ENCODE measurements at places on chromosomes 2 and 18.

DNA sequence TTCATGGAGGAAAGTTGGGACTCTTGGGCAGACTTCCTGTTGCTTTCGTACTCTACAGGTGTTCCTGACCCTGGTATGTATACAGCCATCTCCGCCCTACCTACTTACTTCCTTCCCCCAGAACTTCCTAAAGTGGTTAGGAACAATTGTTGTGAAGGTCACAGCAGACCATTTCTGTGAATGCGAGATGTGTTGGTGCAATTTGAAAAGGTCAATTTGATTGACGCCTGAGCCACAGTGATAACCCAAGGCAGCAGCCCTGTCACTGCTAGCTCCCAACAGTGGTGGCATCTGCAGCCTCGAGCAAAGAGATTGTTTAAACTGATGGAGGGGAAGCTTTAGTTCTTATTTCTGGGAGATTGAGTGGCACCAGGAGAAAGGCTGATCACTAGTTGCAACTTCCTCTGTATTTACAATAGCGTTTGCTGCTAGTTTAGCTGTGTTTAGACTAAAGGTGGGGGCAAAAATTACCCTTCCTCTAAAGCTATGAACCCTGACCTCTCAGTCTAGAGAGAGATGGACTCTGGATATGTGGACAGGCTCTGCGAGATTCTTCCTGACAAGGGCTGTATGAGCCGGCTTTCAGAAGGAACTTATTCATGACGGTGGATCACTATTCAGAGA lies 78.3 kb upstream of the MAP4K3 start:
- no peak for DNase-seq

DNA sequence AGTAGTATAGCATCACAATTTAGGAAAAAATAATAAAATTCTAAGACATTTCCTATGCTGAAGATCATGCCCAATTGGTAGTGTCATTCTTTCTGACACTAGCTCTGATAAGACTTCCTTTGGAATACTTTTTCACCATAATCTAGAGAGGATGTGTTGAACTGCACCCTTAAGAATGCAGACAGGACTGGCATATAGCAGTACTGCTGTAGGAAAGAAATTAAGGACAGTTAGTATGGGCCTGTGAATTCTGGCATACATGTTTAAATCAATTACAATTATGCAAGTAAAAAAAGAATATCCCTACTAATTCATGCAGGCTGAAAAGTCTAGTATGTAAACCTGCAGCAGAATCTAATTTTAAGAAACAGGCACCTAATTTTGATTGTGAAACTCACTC lies 15.4 kb downstream of the SF3B1 start:
- no peak for DNase-seq

GRCh38 chr2:132780651-132781050 lies 110.6 kb upstream of the LYPD1 start:
- DNase-seq: no peak

DNA sequence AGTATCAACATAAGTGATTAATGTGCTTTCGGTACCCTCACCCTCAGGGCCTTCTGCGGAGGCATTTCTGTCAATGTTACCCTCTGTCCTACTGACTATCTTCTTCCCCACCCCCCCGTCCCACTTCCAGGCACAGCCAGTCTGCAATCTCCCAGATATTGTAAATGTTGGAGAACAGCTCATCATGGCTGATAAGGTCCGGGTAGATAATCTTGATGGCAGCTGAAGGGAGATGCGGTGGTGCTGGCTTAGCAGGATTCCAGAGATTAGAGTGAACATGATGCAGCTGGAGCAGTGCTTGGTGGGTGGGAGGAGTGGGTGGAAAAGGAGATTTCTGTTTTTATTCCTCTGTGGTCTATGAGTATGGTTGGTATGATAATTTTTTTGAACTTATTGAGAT lies 15.5 kb downstream of the GTF2A1L start:
- DNase-seq: no peak

GRCh38 chr2:230972046-230972445 lies 23.9 kb upstream of the SPATA3 start:
- DNase-seq: no peak

DNA sequence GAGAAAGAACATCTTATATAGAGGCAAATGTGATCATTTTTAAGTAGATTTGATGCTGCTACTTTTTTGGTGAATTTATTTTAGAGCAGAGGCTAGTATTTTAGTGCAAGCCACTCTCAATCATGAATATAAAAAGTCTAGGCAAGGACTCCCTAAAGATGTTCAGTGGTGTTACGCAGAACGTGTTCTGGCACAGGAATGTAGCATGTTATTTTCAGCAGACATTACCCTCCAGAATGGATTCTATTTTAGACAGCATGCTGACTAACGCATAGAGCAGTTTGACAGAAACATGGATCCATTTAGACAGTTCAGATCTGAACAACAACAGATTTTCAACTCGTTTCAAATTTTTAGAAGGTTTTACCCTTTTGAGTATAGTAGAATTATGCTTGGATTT lies 54.1 kb downstream of the DSC3 start:
- no peak for DNase-seq

DNA sequence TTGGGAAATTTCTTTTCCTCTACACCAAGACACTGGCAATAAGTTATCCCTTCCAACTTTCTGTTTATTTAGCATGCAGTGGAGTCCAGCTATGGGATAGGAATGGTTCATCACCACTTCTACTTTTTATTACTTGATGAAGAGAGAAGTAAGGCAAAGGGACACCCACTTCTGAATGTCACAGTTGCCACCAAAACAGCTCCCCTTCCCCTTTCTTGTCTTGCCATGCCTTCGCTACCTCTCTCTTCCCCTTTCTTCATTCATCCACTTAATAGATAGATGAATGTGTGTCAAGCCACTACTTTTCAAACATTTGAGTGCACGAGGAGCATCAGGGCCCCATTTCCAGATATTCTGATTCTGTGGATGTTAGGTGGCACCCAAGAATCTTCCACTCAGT lies 59.6 kb downstream of the KCTD18 start:
- DNase-seq: no peak

DNA sequence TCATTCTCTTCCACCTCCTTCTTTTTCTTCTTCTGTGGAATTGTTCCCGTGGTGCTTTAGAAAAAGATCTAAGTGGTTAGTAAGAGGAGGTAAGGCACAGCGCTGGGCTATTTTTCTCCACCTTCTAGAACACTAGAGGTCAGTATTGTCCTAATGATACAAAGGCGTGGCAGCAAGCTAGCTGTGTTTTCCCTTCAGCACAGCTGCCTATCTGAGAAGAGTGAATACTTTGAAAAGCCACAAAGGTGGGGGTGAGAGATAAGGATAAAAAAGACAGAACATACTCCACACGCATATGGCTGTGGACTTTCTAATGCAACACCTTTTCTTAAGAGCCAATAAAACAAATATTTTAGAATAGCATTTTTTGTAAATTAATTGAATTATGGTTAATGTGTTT lies 2.1 kb downstream of the CNTNAP5 start:
- DNase-seq: peak; percentile 89

DNA sequence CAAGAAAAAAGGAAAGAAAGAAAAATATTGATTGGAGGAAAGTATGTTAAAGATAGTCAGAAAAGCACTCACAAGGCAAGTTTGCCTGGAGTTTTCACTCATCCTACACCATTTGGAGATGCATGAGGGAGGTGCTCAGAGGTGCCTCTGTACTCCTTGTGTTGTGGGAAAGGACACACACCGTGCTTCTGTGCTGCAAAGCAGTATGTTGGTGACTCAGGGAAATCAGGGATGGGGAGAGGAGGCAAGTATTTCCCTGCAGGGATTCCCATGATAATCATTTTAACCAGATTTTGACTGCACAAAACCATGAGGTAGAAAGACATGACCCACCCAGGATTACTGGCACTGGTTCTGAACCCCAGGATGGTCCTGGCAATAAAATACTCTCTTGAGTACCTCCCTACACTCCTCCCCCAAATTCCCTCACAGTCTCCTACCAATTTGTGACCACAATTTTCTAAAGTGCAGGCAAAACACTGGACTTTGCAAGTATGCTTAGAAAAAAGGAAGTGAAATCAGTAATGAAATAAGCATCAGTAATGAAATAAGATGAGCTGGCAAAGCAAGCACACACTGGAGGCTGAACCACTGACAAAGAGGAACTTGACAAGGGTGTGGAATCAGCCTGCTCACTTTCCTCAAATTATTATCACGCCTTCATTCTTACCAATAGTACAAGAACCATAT lies 155.5 kb upstream of the ACVR2A start:
- no peak for DNase-seq

DNA sequence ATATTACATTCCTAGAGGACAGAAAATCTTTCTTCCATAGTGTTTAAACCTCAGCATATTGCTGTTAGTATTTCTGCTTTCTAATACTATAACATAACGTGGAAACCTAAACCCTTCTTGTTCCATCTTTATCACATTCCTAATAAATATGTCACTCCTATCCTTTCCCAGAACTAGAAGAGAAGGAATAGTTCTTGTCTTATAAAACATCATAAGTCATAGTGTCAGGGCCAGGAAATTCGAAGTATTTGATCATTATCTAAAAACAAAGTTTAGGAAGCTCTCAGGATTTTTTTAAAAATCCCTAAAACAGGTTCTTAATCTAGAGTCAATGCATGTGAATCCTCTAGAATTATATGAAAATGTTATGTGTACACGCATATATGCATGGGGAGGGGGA lies 2.0 kb downstream of the NHEJ1 start:
- no peak for DNase-seq

DNA sequence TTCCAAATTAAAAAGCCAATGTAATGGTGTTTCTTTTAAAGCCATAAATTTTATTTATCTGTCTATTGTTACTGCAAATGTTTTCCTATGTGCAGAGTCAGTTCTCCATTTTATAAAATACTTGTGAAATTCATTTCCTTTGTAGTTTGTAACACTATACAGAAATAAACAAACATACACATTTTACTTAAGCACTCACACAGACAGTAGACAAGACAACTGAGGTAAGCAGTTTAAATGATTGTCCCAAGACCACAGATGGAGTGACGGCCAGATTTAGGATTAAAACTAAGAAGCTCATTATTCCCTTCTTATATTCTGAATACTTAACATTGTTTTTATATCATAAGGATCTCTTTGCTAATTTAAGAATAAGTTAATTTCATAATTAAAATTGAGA lies 100.9 kb downstream of the BAZ2B start:
- DNase-seq: no peak

DNA sequence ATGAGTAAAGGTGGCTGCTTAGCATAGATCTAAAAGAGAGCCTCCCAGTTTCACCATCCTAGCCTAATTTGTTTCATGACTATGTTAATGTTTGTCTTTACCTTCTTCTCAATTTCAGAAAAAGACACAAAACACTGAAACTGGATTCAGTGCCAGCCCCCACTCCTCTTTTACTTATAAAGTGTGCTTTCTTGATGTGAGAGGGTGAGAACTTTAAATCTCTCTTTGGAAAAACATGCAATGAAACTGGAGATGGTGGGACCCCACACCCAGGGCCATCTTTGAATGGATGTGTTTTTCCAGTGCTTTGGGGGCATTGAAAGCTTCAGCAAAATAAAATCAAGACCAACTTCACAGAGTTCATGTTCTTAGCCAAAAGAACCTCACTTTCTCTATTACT lies 185.9 kb downstream of the CYRIA start:
- DNase-seq: no peak

- DNase-seq: no peak
Measured at GRCh38 chr18:79910563-79911343, 40.7 kb downstream of the SLC66A2 start.

- DNase-seq: no peak
Measured at GRCh38 chr18:6648581-6648980, 80.9 kb upstream of the ARHGAP28 start.

- DNase-seq: peak; percentile 80
Measured at GRCh38 chr2:109162999-109163398, 34.0 kb downstream of the SH3RF3 start.

- no peak for DNase-seq
Measured at GRCh38 chr18:38957736-38958135, 1392.1 kb upstream of the CELF4 start.

- no peak for DNase-seq
Measured at GRCh38 chr2:100878000-100878791, 58.3 kb downstream of the NPAS2 start.
